ENCODE measurements at places on chromosomes 3 and 15.

GRCh38 chr3:111784001-111784400, 75.1 kb upstream of the PHLDB2 start:
- no peak for DNase-seq

- DNase-seq: no peak
Measured at GRCh38 chr3:152383136-152383606, 114.4 kb downstream of the MBNL1 start.

- no peak for DNase-seq
Measured at GRCh38 chr15:79682851-79683288, 213.9 kb downstream of the MTHFS start.

DNA sequence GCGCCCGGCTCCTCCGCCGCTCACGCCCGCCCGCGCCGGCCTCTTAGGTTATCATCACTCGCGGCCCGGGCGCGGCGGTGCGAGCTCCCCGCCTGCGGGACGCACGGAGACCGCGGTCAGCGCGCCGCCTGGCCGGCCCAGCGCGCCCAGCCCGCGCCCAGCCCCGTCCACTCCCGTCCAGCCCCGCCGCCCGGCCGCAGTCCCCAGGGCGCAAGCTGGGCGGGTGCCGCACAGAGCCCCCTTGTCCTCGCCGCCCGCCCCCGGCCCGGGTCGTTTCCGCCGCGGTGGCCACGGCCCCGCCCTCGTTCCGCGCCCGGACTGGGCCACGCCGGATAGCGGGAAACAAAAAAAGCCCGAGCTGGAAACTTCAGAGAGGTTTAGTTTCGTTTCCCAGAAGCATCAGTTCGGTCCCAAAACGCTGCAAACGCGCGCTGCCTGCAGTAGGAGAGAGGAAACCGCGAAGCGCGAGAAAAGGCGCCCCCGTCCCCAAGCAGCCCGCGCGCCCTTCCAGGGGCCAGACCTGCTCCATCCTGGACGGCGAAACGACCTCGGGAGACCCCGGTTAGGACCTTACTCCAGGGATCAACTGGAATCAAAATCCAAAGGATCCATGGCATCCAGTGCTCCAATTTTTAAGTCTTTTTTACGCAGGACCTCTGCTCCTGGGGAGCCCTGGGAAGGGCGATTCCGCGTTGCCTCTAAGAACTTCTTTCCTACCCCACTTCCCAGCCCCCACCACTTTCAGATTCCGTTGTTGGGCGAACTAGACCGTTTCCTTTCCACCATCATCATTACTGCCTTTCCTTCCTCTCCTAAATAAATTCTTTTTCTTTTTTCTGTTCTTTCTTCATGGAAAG, at the start of gene ATP10A:
Gene ATP10A (minus strand): TSS at position 217 of the 857 bp plus-strand sequence. CDS start 231 bp downstream, outside the sequence.
- DNase-seq: no peak

- no peak for DNase-seq
Measured at GRCh38 chr3:128493570-128494366, 767 bp upstream of the GATA2 start.

GRCh38 chr15:92586966-92587365, 68.6 kb downstream of the FAM174B start:
- no peak for DNase-seq

DNA sequence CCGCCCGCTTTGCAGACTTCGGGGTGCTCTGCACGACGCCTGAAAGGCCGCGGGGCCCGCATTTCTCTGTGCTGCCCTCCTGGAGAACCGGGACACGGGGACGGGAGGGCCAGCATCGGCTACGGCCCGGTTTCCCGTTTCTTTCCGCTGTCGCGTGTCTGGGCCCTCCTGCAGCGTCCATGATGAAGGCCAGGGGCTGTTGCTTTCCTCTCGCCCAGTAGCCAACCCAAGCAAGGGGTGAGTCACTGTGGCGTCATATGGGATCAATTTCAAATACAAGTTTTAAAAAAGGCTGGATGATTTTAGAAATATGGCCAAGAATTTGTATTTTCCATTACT, 435 bp downstream of the SLC35G2 start:
- DNase-seq: no peak

DNA sequence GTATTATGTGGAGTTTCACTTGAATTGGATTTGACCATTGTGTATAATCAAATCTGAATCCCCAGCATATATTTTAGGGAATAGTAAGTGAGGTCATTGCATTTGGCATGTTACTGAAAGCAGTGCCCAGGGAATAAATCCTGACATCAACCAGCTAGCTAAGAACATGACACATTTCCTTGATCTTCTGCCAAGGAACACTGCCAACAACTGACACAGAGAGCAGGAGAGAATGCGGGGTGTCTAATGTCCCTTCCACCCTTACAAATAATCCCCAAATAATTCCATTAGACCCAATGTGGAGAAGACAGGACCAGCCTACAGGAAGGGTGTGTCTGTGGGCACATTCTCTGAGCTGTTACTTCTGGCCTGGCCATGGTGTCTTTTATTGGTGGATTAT, 30.6 kb upstream of the UBE3A start:
- no peak for DNase-seq

DNA sequence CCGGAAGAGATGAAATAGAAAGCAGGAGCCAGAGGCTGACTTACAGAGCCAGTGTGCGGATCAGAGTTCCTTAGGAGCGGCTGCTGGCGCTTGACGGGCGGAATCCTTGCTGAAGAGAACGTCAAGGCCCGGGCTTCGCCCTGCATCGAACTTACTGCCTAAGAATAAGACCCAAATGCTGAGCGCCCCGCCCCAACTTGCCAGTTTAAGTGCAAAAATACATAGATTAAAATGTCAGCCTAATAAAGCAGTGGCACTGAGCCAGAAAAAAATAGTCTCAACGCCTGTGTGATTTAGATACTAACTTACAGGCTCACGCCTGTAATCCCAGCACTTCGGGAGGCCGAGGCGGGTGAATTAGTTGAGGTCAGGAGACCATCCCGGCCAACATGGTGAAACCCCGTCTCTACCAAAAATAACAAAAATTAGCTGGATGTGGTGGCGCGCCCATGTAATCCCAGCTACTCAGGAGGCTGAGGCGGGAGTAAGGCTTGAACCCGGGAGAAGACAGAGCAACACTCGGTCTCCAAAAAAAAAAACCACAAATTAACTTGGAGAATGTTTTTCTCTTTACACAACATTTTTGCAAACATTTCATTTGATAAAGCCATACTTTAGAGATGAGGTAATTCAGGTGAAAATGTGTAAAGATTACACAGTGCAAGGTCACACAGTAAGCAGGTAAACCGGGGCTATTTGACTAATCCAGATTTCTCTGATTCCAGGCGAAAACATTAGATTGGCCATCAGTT, 1.2 kb upstream of the UBP1 start:
- no peak for DNase-seq

DNA sequence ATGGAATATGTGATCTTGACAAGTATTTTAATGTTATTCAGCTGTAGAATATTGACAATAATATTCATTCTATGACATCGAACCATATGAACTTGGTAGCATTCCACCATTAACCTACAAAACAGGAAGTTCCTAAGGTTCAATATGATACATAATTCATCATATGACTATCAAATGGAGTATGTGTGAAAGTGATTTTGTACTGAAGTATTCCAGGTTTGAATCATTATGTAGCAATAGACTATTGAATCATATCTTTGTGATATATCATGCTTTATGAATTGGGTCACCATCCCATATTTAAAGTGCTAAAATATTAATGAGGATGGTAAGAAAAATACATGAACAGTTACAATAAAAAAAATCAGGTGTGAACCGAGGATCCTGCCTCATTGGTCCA, 95.1 kb downstream of the TP63 start:
- no peak for DNase-seq

GRCh38 chr3:149820183-149820582, 7.2 kb downstream of the RNF13 start:
- no peak for DNase-seq

- DNase-seq: no peak
Measured at GRCh38 chr15:73946046-73946721, 19.9 kb downstream of the LOXL1 start.

GRCh38 chr3:125552401-125552800, 32.4 kb upstream of the SNX4 start:
- DNase-seq: no peak

DNA sequence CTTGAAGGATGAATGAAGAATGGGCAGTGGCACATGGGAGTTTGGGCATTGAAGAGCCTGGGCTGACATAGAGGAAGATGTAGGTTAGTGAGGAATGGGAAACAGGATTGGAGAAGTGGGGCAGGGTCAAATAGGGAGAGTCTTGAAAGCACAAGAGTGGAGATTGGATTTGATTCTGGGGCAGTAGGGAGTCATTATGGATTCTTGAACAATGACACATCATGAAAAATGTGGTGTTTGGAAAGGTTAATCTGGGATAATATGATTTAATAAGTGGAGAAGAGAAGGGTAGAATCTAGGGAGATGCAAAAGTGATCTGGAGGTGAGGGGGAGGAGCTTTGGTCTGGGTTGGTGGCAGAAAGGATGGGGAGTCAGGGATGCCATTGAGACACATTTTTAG, 45.4 kb upstream of the ROPN1 start:
- no peak for DNase-seq

- DNase-seq: no peak
Measured at GRCh38 chr3:107212618-107213017, 164.6 kb upstream of the CCDC54 start.

- DNase-seq: no peak
Measured at GRCh38 chr3:140438736-140439470, 239.0 kb upstream of the TRIM42 start.

- DNase-seq: no peak
Measured at GRCh38 chr3:151875759-151876158, 2.3 kb downstream of the SUCNR1 start.

- DNase-seq: no peak
Measured at GRCh38 chr3:143573610-143574303, 274.5 kb downstream of the SLC9A9 start.

DNA sequence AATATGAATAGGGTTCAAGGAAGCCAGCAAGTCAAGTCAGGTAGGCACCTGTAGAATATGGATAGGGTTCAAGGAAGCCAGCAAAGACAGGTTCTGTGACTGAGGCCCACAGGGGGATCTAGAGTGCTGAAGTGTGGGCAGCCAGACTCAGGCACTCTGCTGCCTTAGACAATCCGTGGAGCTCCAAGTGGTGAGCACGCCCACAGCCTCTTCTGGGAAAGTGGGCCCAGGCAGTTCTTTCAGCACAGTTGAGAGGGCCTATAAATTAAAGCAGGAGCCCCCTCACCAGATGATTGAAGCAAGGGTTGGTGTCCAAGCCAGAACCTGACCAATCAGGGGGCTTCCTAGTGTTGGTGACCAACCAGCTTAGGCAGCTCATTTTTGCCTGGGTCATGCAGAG, 51.0 kb downstream of the ANP32A start:
- no peak for DNase-seq

- no peak for DNase-seq
Measured at GRCh38 chr3:41148478-41148877, 50.8 kb upstream of the CTNNB1 start.

DNA sequence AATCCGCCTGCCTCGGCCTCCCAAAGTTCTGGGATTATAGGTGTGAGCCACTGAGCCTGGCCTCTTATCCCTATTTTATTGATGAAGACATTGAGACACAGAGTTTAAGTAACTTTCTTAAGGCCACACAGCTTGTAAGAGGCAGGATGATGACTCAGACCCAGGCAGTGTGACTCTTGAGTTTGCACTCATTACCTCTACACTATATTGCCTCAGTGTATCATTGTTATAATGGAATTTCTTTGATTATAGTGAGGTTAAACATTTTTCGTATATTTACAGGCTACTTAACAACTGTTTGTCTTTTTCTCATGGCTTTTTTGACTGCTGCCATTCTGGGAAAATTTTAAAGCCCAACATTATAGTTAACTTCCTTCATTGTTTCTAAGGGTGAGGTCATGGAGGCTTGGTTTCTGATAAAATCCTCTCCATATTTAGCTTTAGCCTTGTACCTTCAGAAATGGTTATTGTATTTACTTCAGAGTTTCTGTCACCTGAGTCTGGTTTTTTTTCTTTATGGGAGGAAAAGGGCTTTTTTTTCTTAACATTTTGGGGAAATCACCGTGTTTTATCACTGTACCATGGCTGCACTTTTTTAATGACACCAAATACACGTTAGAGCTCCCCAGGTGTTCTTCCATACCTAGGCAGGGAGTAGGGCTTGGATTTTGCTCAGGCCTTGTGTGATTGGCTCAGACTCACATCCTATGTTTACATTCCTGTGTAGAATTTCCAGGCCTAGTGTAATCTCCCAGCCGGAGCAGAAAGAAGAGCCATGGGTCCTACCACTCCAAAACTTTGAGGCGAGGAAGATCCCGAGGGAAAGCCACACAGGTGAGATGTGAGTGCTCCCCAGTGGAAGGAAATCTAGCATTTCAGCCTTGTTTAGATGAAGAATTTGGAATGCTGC, 6.3 kb downstream of the ZNF774 start:
- DNase-seq: no peak

DNA sequence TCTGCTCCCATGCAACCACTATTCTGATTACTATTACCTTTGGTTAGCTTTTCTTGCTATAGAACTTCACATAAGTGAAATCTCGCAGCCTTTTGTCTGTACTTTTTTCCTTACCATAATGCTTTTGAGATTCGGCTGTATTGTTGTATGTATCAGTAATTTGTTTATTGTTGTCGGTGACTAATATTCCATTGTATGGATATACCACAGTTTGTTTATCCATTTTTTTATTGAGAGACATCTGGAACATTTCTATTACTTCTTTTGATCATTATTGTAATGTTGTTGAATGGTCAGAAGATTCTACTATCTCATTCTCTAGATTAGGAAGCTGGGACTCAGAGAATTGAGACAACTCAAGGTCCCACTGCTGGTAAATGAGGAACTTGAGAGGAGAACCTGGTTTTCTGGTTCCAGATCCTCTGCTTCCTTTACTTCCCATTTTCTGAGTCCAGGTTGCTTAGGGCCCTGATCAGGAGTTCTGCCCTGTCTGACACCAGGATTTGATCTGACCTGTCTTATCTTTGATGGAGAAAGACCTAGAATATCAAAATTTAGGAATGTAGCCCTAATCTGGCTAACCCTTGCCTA, 18.2 kb upstream of the SPTSSB start:
- no peak for DNase-seq

DNA sequence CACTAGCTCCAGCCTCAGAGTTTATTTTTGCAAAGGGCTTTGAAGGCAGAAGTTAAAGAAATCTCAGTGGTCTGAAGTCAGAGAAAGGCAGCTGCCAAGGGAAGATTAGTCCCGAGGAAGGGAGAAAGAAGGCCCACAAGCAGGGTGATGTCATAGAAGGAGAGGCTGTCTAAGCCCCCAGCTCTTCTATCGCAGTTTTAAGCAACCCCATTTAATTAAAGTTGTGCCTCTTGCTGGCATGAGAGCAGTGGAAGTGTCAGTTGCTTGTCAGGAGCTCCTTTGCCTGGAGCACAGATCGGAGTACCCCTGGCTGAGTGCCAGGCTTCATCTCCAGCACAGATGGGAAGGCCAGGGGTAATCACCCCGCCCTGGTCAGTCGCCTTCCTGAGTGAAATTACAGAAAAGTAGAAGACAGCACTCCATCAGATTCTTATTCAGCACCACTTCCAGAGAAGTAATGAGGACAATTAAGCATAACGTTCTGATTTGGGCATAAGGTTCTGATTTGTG, 530.7 kb downstream of the EPHB1 start:
- no peak for DNase-seq

DNA sequence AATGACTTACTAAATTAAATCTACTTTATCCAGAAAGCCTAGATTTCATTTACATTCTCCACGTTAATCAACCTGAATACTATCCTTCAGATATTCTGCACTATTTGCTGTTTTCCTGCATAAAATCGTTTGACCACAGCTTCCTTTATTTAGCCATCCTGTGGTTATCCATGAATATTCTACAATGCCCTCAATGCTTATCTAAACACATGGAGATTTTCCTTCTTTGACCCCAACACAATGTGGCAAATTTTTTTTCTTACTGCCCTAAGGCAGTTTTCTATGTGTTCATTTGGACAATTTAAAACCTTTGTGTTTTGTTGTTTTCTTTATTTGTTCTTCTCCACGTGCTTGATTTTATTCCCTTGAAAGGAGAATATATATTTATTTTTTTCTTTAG, 495.5 kb upstream of the ROBO1 start:
- no peak for DNase-seq

Measured in NCI-H1436 treated with DMSO at 0.1 percent for 48 hours (cell line).